ENCODE measurements at places on chromosomes 7 and 10.

GRCh38 chr10:73788864-73789658, 3.7 kb downstream of the ZSWIM8 start:
- DNase-seq = no peak

DNA sequence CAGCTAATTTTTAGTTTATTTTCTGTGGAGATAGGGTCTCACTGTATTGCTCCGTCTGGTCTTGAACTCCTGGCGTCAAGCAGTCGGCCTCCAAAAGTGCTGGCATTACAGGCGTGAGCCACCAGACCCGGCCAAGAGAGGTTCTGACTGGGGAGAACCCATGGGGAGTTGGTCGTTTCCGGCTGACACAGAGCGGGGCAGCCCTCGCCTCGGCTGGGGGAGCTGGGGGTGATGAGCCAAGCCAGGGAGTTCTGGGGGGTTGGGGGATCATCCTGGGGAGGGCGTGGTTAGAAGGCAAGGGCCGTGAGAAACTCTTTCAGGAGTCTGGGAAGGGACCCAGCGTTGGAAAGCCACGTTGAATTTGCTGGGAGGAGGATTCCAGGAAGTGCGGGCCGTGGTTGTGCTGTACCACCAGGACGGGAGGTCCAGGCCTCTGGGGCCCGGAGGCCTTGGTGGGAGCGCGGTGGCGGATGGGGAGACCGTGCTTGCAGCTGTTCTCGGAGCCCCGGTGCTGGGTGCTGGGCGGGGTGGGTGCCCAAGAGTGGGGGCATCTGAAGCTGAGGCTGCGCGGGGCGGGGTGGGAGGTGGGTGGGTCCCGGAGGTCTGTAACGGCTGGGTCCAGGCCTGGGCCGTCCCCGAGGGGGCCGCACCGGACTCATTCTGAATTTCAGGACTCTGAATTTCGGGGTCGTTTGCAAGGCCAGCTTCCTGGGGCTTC, 8.4 kb upstream of the ZNF853 start:
- DNase-seq = no peak

DNA sequence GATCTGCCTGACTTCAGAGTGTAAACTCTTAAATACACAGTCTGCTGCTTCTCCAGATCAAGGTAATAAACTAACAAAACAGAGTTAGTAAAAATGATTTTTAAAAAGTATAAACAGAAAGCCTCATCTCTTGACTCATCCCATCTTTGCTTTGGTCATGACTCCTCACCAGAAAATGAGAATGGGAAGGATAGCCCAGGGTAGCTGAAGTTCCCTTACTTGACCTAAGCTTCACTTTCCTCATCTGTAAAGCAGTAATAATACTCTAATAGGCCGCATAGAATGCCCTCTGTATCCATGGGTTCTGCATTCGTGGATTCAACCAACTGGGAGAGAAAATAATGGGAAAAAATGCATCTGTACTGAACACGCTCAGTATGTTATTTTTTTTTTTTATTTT, 11.3 kb upstream of the SLC25A28 start:
- no peak for DNase-seq

DNA sequence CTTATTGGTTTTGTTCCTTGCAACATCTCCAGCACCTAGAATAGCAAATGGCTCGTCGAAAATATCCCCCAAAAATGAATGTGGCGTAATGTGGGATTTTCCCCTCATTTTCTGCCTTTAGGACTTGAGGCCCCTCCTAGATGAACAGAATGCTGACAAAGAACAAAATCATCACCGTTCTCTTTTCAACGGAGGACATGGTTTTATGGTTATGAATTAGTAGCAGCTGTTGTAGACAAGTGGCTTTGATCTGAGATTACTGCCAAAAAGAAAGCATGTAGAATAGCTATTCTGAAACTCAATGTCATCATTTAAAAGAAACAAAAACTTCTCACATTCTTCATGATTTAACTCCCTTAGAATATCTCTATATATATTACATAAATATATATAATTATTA, 17.2 kb upstream of the CALN1 start:
- DNase-seq = no peak

DNA sequence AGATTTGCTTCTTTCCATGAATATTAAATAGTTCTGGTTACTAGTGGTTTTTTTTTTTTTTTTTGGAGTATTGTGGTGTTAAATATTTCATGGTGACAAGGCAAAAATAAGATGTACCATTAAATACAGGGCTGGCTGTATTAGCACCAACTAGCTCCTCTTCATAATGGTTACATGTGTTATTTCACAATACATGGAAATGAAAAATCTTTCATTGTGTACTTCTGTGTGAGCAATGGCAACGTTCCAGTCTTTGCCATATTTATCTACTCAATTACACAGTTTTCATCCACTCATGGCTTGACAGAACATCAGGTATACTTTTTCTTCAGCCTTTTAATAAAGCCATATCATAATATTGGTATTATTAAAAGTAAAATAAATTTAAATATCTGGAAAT, 394.7 kb upstream of the GRM3 start:
- DNase-seq = no peak

GRCh38 chr10:3166496-3167290, 5.9 kb downstream of the PITRM1 start:
- DNase-seq = no peak

DNA sequence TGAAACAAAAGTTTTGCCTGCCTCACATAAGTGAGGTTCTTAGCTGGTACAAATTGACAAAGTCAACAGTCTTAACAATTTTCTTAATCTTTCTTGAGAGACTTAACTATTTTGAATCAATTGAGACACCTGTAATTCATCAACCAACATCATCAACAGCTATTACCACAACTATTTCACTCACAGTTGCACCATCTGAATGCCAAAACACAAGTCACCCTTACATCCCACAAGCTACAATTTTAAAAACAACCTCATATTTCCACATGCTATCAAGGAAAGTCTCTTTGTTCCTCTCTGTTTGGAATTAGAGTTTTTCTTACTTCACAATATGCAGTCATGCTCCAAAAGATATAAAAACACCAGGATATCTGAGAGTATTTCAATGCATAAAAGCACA, 4.9 kb downstream of the SMURF1 start:
- no peak for DNase-seq

GRCh38 chr7:134850066-134850465, 70.6 kb downstream of the CALD1 start:
- no peak for DNase-seq

DNA sequence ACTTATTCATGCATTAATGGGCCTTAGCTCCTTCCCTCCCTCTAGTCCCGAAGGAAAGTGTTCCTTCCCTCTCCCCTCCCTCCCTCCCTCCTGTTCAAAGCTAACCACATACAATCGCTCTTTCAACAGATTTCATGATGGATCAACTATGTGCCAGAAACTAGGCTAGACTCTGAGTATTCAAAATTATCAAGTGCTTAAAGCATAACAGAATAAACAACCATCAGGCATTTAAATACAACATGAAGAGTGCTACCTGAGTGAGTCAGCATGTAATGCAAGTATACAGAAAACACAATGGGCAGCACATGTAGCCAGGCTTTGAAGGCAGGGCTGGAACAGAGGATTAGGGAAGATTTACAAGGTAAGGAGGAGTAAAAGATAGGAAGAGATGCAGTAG, 11.3 kb downstream of the CHCHD3 start:
- DNase-seq = no peak

- DNase-seq = no peak
Observed at GRCh38 chr10:46017733-46018132, 12.7 kb downstream of the NCOA4 start.

DNA sequence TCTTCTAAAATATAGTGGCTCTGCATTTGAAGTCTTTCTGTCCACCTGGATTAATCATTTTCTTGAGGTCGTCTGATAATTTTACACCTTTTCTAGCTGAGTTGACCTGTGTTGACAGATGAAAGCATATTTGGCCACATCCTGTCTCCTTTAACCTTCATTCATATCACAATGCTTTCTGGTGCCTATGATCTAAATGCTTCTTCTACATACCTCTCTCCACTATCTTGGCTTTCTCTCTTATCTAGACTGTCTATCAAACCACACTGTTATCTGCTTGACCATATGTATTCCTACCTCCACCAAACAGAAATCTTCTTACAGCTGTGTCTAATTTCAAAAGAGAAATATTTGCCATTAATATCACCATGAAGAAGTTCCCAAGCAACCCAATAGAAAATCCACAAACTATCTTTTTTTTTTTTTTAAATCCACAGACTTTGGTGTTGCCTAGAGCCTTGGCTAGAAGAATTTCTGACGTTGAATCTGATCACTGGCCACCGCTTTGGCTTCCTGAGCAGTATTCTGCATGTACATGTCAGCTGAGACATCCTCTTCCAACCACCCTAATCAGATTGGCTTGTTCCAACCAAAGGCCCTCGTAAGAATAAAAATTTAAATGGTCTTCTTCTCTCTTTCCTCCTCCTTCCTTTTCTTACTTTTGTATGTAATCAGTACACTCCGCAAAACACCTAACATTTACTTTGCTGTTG, 66.3 kb upstream of the SP4 start:
- no peak for DNase-seq

DNA sequence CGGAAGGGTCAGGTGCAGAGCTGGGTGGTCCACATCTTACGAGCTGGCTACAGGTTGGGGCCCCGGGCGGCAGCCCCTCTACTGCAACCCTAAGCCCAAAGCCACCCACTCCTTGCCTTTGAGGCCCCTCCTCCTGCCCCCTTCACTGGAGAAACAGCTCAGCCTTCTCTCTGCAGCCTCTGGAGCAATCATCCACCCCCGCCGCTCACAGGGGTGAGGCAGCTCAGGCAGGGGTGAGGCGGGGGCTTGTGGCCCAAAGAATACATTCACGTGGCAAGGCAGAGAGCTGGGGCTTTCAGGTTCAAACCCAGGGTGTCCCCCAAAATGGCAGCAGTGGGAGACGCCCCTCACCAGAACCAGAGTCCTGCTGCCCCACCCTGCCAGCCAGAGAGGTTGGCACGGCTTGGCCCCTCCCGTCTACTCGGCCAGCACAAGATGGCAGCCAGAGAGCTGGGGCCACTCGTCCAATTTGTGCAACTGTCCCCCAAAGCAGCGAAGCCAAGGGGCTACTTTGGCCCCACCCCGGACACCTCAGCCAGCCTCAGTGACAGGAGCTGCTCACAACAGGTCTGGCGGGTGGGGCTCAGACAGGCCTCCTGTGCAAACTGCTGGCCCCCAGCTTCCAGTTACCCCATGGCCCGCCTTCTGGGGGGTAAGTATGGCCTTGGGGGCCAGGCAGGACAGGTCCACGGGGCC, 7.2 kb downstream of the GNB2 start:
- no peak for DNase-seq

DNA sequence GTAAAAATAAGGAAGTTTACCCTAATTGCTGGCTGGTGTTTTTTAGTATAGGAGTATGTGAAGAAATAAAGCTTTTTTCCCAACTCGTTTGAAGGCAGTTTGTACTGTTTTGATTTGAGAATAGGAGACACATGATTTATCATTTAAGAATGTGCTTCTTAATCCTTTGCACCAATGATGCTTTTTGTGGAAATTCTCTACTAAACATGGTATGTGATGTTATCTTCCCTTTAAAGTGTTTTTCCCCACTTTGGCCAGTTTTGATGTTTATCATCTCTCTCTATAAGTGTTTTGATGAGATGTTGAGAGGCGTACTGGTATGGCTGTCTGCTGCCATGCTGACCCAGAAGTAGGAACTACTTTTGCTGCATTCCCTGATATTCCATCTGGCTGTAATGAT, 85.1 kb downstream of the SUGCT start:
- no peak for DNase-seq

GRCh38 chr7:156191090-156191489, 378.8 kb upstream of the SHH start:
- DNase-seq = no peak

- no peak for DNase-seq
Observed at GRCh38 chr7:115678086-115678982, 352.2 kb downstream of the TFEC start.

GRCh38 chr7:150404172-150404804, 25.2 kb downstream of the ZNF775 start:
- DNase-seq = peak; percentile 12

DNA sequence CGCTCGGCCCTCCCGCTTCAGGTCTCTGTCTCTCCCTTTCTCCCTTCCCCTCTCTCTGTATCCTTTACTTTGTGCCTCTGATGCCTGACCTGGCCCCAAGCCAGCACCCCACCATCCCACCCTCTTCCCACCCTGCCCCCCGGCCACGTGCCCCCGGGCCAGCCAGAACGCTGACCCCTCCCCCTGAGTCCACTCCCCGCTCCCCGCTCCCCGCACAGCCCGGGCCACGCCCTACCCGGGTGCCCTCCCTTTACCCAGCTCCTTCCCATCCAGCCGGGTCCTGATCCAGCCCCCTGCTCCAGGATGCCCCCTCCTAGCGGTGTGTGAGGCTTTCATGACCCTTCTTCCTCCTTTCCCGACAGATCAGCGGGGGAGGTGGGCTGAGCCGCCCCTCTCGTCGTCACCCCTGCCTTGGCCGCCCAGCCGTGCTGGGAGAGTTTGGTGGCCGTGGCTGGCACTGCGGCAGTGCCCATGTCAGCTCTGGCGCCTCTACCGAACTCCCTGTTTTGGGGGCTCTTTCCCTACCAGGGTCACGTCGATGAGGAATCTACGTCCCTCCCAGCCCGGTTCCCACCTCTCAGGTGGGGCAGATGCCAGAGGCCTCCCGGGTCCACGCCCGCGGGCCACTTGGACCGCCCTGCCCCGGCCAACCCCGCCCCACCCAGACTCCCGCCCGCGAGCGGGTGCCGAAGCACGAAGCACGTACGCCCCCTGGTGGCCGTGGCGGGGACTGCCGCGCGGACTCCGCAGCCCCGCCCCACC, 127.4 kb downstream of the UBE2H start:
- peak; percentile 75 for DNase-seq

GRCh38 chr7:140674899-140675701, 2.4 kb downstream of the ADCK2 start:
- DNase-seq = no peak

DNA sequence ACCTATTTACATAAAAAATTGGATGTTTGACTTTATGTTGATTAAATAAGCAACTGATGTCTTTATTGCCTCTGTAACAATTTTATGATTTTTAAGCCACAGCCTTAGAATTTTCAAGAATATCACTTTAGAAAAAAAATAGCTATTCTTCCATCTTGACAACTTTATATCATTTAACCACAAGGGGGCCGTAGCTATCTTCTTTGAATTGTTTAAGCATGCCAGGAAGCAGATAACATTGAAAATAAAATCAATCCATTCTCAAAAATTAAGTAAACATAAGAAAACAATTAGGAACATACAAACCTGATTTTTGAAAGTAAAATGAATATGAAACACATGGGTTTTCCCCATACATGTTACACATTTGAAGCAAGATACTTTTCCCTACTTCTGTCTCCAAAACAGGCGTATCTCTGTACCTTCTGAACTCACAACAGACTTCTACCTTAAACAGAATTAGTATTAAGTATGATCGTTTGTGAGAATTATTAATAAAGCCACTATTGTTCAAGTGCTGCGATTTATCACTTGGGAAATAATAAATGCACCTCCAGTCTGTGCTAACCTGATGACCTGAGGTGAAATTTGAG, 209.0 kb downstream of the CACNA2D1 start:
- no peak for DNase-seq
